ENCODE measurements at places on chromosomes 6 and 20.

- no peak for DNase-seq
Observed at GRCh38 chr6:157978021-157978783, 3.5 kb upstream of the SYNJ2 start.

GRCh38 chr20:32490942-32491763 is 94.0 kb downstream of the NOL4L start:
- DNase-seq, result no peak

DNA sequence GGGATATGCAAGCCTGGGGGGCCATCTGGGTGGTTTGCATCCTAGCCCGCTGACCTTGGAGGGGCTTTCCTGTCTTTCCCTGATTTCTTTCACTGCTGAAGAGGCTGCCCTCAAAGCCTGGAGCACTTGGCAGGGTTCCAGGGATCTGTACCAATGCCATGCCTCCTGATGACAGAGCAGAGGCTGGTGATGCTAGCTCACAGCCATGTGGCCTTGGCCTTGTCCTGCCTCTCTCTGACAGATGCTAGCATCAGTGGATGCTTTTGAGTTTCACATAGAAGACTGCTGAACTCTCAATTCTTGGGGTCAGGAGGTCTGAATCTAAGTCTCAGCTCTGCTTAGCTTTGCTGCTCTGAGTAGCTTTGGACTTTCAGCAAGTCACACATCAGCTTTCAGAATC is 21.9 kb upstream of the RREB1 start:
- DNase-seq, result no peak

GRCh38 chr20:45962031-45962755 is 9.8 kb downstream of the ZNF335 start:
- DNase-seq, result no peak

DNA sequence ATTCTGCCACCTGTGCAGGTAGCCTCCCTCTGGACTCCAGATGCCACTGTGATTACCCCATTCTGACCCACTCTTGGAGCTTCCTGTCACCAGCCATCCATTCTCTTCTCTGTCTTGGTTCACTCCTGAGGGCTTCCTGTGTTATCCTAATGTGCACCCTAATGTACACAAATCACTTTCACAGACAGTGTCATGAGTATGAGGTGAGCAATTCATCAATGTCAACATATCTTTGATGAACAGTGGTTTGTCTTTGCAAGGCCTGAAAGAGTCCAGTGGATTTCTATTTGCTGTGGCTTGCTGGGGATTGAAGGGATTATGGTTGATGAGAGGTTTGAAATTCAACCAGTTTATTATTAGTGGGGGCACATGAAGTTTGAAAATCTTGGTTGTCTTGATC is 63.8 kb upstream of the EEF1E1 start:
- no peak for DNase-seq

DNA sequence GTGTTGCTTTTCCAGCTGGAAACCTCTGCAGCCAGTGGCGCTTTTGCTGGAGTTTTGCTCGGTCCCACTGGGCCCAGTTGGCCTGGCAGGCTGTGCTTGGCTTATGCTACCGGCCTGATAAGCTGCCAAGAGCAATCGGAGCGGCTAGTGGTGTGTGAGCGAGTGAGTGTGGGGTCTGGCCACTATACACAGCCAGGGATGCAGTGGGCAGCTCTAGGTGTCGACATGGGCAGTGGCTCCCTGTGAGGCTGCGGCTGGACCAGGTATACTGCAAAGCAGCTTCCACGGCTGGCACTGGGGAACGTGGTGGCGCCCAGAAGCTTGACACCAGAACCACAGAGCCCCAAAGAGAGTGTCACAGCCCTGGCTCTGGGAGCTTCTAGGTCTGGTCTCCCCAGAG is 996.5 kb downstream of the GRIK2 start:
- no peak for DNase-seq

- DNase-seq, result peak; percentile 8
Observed at GRCh38 chr20:25197183-25197869, 1.8 kb downstream of the ENTPD6 start.

DNA sequence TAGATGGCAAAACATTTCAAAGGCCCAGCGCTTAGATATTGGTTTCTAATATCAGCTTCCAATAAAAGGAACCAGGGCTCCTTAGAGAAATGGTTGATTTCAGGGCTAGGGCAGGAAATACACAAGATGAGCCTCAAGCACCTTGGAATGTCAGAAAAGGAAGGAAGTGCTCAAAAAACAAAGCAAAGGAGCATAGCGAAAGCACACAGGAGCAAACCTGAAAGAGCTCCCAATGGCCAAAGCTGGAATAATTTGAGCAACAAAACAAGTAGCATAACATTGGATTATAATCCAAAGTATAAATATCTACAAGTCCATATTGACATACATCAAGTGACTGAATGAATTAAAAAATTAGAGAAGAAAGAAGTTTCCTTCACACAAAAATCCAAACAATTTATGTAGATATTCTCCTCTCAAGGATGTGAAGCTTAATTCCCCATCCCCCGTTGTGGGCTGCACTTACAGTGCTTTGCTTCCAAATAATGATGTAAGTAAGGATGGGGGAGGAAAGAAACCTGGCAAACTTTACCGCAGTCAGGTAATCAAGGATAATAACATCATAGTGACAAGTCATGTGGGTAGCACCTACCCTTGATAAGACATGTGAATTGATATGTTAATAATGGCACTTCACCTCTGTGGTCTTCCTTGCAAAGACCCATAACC is 132.9 kb upstream of the DST start:
- no peak for DNase-seq

DNA sequence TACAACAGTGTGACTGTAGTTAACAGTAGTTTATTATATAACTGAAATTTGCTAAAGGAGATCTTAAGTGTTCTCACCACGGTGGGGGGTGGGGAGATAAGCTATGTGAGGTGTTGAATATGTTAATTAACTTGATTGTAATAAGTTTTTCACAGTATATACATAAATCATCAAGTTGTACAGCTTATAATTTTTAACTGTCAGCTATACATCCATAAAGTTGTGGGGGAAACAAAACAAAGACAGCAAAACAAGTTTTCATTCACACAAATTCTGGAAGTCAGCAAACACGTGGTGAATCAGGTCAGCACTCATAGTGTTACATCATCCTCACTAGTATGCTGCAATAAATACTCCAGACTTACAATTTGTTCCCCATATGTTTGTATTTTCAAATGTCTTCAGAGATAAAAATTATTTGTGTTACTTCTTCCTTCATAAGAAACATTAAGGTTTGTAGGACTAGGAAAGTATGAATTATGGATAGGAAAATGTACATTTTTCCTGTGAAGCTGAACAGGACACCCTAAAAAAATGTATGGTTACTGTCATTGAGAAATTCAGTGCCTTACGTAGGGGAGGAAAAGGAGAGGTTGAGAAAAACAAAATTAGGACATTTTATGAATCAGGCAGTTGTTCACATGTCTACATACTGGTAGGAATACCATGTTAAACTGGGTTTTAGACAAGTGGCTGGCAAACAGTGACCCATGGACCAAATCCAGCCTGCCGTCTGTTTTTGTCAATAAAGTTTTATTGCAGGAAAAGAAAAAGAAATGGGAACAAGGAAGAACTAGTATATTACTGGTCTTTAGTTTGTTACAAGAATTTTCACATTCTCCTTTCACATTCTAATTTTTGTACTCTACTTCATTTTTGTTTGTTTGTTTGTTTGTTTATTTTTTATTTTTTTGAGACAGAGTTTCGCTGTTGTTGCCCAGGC is 6.0 kb downstream of the SUMO4 start:
- no peak for DNase-seq

GRCh38 chr20:37526839-37527637 is 638 bp downstream of the BLCAP start:
- DNase-seq, result no peak

DNA sequence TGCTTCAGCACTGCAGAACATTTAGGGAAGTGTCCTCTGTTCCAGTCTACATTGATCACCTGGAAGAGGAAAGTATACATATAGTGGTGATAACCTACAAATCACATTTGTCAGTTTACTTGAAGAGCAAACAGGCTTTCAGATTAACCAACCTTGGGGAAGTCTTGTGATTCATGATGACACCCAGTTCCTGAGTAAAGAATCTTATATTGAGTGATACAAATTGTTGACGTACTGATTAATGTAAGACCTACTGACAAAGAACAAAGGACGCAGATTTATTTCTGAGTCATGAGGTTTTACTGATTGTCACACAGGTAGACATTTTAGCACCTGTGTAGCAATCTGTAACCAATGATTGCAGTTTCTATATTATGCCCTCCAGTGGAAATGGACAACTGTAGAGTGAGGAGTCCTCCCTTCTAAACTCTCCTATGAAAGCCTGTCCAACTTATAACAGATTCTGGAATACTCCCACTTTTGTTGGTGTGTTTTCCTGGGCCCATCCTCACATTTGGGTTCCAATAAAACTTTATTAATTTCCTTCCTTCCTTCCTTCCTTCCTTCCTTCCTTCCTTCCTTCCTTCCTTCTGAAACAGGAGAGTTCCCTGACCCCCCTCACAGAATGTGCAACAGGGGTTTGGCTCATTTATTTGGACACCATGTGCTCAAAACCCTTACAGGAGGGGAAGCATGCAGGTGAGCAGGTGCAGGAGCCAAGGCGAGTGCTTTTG is 113.5 kb downstream of the SLC35B3 start:
- DNase-seq, result no peak

DNA sequence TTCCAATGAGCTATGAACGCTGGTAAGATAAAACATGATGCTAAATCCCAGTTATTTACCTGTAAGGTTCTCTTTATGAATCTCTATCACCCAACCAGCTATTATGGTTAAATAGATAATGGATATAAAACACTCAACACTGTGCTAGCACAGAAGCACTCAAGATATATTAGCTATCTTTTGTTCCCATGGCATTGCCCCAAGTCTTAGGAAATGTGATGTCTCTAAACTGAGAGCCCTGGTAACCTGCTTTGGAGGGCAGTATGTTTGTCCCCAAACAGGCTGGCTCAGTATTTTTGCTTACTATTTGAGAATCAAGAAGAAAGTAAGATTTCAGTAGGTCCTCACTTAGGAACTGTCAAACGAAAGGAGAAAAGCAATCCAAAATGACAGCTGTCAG is 90.5 kb downstream of the BTBD9 start:
- DNase-seq, result no peak

- DNase-seq, result no peak
Observed at GRCh38 chr20:5949943-5950270, 426 bp downstream of the TRMT6 start.

- DNase-seq, result no peak
Observed at GRCh38 chr6:42332916-42333315, 115.3 kb upstream of the MRPS10 start.

GRCh38 chr6:100620085-100620840 is 155.5 kb upstream of the SIM1 start:
- no peak for DNase-seq

- DNase-seq, result no peak
Observed at GRCh38 chr20:1150218-1150617, 31.8 kb downstream of the PSMF1 start.

All from stimulated activated CD4-positive, alpha-beta T cell treated with anti-CD3 and anti-CD28 coated beads, Interleukin-4, amount 100 ng/mL, for 24 hours (primary cell).